ENCODE measurements at places on chromosomes 3 and 15. TPM values are rescaled to one million over a fixed set of nuclear protein-coding genes. Genes with fewer than 3 reads are reported as not detected.

The CNTN4 gene
- polyA plus RNA-seq, result 2.6 TPM

The CFAP100 gene
- polyA plus RNA-seq, result not detected

The LARP6 gene
- 3.0 TPM for polyA plus RNA-seq

The KNG1 gene
- polyA plus RNA-seq, result not detected

The RARRES1 gene
- 1.4 TPM for polyA plus RNA-seq

The C3orf22 gene
- polyA plus RNA-seq, result not detected

The CYP1A1 gene
- polyA plus RNA-seq, result 0.66 TPM

The FAM107A gene
- 4.1 TPM for polyA plus RNA-seq

The CSTA gene
- polyA plus RNA-seq, result 6.8 TPM

The SLC4A7 gene
- polyA plus RNA-seq, result 13.8 TPM

The RAD51 gene
- polyA plus RNA-seq, result 8.4 TPM

The SERINC4 gene
- polyA plus RNA-seq, result not detected

The TXNRD3 gene
- 0.89 TPM for polyA plus RNA-seq

The RETNLB gene
- polyA plus RNA-seq, result not detected

The OXTR gene
- polyA plus RNA-seq, result 0.22 TPM

The GPR27 gene
- polyA plus RNA-seq, result not detected

The FETUB gene
- not detected for polyA plus RNA-seq

The CACNA1D gene
- polyA plus RNA-seq, result 3.6 TPM

The CELSR3 gene
- 0.45 TPM for polyA plus RNA-seq

The KLF15 gene
- 2.4 TPM for polyA plus RNA-seq

The TICRR gene
- polyA plus RNA-seq, result not detected

The C3orf38 gene
- 10.0 TPM for polyA plus RNA-seq

The ZNF639 gene
- 14.3 TPM for polyA plus RNA-seq

The SPPL2A gene
- 60.6 TPM for polyA plus RNA-seq

The INSYN1 gene
- polyA plus RNA-seq, result 1.9 TPM

The FGF7 gene
- 4.9 TPM for polyA plus RNA-seq

The C3orf70 gene
- polyA plus RNA-seq, result 4.5 TPM

The UQCC5 gene
- 8.9 TPM for polyA plus RNA-seq

The GOLGA6L24 gene
- polyA plus RNA-seq, result not detected

The MYO5C gene
- polyA plus RNA-seq, result 10.4 TPM

The SMAD6 gene
- 23.6 TPM for polyA plus RNA-seq

The CMSS1 gene
- polyA plus RNA-seq, result 24.0 TPM

The SLC38A3 gene
- polyA plus RNA-seq, result 2.1 TPM

The APEH gene
- 80.7 TPM for polyA plus RNA-seq

The PEX5L gene
- polyA plus RNA-seq, result 0.81 TPM

The KLHL40 gene
- 0.38 TPM for polyA plus RNA-seq

The ACAP2 gene
- 30.5 TPM for polyA plus RNA-seq

The PARP15 gene
- 0.22 TPM for polyA plus RNA-seq

The IL17RB gene
- 2.4 TPM for polyA plus RNA-seq

The SEC11A gene
- polyA plus RNA-seq, result 110 TPM

The ROPN1B gene
- not detected for polyA plus RNA-seq

The DGKG gene
- polyA plus RNA-seq, result 1.6 TPM

The DRD3 gene
- polyA plus RNA-seq, result not detected

The USP8 gene
- 27.4 TPM for polyA plus RNA-seq

The LRRIQ4 gene
- polyA plus RNA-seq, result not detected

The SYNPR gene
- polyA plus RNA-seq, result 0.36 TPM

The LRIG1 gene
- polyA plus RNA-seq, result 4.5 TPM

The KBTBD12 gene
- polyA plus RNA-seq, result 3.6 TPM

The SUCNR1 gene
- polyA plus RNA-seq, result 0.89 TPM

Measured in small intestine (tissue), 16 donors.